ENCODE measurements at places on chromosomes 6 and 20.
A peak's percentile ranks its signal among the peaks of the same experiment; 100 is the strongest.

GRCh38 chr6:142884214-142885035, 60.6 kb downstream of the HIVEP2 start:
- DNase-seq = no peak

DNA sequence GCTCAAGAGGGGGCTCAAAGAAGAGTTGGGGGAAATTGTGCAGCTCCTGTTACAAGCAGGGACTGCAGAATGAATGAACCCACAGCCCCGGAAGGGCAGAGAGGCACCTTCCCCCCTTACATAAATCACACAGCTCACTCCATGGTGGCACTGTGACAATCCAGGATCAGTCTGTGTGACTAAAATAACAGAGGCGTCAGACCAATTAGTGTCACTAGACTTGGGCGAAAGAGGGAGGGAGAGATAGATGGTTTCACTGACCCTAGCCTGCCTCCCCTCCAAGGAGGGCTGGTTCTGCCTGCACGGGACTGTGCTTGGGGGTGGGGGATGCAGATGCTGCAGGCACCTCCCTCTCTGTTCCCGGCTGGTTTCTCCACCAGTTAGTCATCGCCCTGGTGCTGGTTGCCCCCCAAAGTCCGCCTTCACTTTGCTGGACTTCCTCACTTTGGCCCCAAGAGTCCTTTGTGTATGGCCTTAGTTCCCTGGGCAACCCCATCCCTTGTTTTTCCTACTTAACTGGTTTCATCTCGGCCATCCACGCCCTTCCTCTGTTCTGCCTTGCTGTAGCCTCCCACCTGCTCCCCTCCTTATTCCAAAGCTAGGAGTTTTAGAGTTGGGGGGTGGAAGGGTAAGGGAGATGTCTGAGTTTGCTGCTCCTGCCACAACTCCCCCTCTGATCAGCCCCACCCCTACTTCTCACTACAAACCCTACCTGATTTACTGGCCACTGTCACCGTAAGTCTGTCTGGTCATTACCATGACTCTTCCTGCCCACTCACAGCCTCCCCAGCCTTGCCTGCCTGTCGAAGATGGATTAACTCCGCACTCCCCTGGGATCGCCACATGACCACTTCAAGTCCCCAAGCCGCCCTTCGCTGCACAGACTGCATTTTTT, 17.7 kb downstream of the CCDC167 start:
- no peak for DNase-seq

GRCh38 chr20:13960119-13960518, 30.3 kb downstream of the SEL1L2 start:
- no peak for DNase-seq

- no peak for DNase-seq
Observed at GRCh38 chr20:10368702-10369041, 65.3 kb downstream of the MKKS start.

DNA sequence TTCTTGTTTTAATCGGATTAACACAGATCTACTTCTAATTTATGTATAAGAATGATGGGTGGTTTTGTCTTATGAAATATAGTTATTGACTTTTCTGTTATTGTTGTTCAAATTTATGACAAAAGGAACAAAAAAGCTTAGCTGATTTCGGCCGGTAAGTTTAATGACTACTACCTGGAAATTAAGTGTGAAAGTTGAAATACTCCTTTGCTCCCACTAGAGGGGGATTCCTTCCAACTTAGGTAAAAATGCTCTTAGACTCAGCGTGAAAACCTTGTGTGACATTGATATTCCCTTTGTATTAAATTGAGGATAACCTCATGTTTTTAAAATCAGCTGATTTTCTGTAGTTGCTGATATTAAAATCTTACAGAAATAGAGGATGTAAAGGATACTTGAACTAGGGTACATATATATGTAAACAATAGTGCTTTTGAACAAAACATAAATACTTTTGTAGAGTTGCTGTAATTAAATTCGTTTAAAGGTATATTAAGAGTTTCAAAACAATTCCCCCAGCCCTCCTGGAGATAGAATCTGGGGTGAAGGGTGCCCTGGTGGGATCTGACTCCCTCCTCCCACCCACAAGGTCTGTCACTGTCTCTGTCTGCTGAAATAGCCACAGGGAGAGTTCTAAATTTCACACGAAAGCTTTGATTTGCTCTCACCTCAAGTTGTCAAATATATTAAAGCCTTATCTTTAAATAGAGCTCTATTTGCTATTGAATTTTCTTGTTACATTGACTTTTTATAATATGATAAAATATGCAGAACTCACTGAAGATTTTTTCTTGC, 257.5 kb downstream of the ARID1B start:
- DNase-seq = peak; percentile 72

DNA sequence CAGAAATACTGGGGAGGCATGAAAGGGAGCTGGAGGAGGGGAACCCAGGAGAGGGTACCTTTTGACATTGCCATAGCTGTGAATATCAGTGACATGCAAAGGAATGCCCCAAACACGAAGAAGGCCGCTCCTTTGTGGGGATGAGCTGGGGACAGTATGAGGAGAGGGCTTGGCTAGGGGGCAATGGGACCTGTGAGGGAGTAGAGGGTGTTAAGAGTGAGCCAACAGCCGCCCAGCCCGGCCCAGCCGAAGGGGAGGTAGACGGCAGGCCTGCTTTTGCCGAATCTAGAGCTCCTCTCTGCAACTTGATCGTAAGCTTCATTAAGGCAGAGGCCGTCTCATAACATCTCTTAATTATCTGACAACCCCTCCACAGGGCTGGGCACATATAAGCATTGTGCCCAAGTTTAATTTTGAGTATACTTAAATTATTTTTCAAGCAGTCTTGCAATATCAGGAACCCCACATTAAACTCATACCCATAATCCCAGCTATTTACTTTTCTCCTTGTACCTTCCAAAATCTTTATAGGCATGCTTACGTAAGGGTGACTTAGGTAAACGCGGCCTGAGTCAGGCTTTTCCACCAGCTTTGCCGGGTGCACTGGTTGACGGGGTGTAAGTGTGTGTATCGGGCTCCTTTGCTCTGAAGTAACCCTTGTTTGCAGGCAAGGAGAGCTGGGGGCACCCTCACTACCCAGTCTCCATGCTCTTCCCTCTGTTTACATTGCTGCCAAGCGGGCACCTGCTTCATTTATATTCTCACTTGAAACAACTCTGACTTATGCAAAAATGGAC, 24.9 kb upstream of the VEGFA start:
- no peak for DNase-seq

- DNase-seq = no peak
Observed at GRCh38 chr20:4670469-4670868, 51.2 kb upstream of the PRND start.

DNA sequence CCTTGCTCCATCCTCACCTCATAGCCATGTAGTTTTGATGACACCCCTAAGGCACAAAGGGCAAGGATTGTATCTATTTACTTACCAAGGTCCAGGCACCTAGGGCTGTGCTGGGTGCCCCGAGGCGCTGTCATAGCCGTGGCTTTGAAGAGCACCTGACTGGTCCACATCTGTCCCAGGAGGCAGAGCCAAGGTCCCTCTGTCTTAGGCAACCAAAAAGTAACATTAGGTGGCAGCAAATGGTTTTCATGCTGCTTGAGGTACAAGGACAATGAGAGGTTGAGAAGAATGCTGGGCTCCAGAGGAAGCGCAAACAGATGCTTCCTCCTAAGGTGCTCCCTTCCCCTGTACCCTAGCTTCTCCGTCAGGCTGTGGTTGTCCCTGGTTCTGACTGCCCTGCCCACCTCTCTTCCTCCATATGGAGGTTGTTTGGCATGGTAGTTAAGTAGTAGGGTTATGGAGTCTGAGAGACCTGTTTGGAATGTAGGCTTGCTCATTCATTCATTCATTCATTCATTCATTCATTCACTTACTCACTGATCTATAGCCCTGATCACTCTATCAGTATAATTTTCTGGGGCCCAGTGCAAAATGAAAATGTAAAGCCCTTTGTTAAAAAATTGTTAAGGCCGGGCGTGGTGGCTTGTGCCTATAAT, 3.0 kb upstream of the UQCC2 start:
- no peak for DNase-seq

- DNase-seq = peak; percentile 98
Observed at GRCh38 chr6:169167581-169168301, 85.9 kb downstream of the THBS2 start.

DNA sequence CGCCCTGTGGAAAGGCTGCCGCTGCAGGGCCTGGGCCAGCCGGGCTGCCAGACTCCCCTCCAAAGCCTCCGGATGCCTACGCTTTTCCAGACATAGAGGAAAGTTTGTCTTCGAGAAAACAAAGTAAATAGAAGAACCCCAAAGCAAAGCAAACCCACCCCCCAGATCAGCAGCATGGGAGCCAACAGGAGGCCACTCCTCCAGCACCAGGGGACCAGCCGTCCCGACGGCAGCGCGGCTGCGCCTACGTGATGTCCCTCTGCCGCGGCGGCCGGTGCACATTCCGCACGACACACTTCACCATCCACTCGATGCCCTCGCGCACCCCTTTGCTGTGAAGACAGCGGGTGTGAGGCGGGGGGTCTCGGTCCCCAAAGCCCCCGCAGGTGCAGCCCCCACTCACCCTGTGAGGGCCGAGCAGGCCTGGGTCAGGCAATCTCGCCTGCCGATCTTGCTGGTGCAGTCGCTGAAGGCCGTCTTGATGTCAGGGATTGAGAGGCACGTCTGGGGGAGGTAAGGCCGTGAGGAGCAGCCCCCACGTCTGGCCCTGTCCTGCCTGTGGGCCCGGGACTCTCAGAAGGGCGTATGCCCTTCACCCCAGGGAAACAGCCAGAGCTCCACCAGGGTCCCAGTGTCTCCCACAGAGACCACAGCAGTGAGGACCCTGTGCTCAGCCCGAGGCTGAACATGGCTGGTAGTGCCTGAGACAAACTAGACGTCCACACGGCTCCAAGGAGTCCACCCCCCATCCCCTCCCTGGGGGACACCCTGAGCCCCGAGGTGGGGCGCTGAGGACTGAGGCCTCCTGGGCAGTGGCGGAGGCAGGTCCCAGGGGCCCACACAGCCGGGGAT, 4.0 kb downstream of the TNFRSF6B start:
- DNase-seq = no peak

DNA sequence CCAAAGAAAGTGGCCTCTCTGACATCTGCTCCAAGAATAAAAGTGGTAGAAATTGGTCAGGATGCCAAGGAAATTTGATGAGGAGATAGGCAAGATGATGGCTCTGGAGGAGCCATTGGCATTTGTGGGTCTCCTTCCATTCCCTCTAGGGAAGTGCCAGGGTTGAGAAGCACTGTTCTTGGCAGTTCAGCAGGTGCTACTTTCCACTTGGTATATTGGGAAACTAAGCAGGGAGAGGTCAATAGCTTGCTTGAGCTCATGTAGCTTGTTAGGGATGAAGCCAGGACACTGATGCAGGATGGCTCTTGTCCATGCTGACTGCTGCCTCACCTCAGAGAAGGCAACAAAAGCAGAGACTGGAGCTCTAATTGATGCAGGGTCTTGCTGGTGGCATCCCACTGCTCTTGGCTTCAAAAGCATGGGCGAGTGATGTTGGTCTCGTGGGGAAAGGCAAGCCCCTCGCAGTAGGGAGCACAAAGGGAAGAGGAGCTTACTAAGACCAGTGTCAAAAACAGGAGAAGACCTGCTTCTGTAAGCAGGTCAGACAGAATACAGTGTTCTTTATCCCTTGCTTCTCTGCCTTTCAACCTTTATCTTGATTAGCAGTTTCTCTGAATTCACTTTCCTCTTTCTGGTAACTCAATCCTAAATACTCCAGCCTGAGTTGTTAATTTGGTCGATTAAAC, 73.1 kb upstream of the RIPOR2 start:
- DNase-seq = no peak

DNA sequence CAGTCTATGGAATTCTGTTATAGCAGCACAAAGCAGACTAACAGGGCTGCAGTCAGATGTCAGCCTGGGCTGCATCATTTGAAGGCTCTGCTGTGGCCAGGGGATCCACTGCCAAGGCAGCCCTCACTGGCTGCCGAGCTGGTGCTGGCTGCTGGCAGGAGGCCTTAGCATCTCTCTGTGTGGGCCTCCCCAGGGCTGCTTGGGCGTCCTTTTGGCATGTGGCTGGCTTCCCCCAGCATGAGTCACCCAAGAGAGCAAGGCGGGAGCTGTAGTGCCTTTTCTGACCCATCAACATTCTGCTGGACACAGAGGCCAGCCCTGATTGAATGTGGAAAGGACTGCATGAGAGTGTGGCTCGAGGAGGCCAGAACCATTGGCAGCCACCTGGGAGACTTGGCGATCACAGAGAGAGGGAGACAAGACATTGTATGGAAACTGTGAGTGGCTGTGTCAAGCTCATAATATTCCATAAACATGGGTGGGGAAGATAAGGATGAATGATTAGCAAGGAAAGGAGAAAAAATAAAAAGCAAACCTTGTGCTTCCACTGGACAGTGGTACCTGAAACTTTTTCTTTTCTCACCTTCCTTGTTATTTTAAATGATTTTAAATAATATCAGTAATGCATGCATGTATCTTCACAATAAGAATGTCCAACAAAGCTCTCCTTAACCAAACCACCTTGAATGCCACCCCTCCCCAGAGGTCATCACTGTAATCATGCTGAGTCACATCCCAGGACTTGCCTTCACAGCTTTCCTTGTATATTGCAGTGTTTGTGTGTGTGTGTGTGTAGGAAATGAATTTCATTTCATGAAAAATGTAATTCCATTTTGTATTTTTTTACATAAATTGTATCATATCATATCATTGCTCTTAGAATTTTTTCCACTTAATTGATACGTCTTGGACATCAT, 55.0 kb upstream of the VSX1 start:
- DNase-seq = peak; percentile 88

DNA sequence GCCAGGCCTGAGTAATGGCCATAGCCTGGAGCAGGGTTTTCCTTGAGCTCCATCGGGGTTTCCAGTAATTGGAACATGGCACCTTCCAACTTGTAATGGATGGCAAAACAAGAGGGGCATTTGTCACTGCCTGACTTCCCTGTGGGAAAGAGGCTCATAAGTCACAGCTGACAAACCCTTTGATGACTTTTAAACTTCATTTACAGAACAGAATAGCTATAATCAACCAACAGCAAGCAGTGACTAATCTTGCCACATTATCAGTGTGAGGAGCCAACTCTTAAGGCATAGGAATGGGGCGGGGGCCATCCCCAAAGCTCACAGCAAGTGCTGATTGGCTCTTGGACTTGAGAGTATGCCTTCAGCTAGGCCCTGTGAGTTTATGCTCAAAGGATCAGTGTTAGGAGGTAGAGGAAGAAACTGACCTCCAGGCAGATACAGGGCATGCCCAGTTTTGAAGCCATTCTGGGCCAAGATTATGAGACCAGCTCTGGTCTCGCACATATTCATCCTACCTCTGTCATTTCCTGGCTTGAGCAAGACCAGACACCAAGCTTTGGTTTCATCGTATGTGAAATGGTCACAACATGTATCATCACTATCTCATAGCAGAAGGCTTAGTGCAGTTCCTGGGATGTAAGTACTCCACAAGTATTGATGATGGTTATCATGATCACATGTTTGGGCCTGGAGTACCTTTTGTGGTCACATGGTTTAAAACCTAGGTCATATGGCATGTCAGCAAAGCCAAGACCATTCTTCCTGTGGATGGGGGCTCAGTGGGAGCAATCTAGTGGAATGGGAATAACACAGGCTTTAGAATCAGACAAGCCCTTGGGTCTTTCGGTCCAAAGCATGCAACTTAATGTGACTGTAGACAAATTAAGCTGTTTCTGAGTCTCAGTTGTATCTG, 49.2 kb downstream of the EIF2S2 start:
- DNase-seq = peak; percentile 81
